CMK (cell line): ENCODE measurements at places on chromosomes 4 and X.

DNA sequence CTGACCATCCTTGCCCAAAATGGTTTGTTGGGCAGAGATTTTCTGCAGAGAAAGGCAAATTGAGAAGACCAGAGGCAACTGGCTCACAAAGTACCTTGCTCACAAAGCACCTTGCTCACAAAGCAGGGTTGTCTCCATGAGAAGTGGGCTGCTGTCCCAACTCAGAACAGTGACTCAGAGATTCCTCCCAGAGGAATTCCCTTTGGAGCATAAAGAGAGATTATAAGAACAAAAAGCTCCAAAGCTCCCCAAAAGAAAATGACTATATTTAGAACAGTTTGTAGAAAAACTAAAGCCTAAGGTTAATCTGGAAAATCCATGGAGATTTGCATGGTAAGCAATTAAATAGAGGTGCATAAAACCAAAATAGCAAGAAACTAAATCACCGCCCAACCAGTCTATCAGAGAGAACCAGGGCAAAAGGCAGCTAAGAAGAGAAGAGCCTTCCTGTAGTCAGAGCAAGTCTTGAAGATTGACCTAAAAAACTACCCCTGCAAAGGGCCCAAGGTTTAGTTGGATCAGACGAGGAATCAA is 731.4 kb downstream of the FAT4 start:
- no peak for DNase-seq

- no peak for DNase-seq
Measured at GRCh38 chrX:20711366-20711765, 444.7 kb upstream of the RPS6KA3 start.

- no peak for DNase-seq
Measured at GRCh38 chr4:88195328-88196012, 37.0 kb upstream of the ABCG2 start.

- DNase-seq: no peak
Measured at GRCh38 chr4:111519683-111520082, 625.6 kb upstream of the FAM241A start.

- no peak for DNase-seq
Measured at GRCh38 chrX:154654372-154654771, 993 bp upstream of the CTAG2 start.

GRCh38 chr4:94466923-94467322 is 15.2 kb downstream of the PDLIM5 start:
- no peak for DNase-seq

DNA sequence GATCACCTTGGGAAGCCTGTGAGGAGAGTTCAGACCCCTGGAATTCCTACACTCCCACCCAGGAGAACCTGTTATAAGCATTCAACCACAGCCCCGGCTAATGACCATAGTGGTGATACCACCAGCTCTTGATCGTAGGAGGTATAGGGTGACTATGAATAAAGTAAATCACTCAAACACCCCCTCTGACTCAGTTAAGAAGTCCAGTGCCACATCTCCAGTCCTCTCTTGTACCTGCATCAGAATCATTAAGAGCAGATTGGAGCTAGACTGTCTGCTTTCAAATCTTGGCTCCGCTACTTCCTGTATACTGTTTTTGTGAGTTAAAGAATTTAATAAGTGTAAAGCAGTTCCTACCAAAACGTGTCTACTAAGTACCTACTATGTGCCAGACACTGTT is 565.1 kb upstream of the DIPK2B start:
- DNase-seq: no peak

DNA sequence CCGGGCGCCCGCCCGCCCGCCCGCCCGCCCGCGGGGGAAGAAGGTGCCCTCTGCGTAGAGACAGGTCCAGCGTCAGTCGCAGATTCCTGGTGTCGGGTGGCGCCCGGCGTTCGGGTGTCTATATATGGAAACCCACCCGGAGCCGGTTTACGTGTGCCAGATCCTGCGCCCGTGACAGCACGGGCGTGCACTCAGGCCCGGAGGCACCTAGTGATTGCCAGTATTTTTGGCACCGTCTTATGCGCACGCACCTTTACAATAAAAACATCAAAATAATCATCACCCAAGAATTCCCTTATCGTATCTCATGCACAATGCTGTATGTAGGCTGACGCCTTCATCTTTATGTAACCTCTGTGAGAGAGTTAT is 519 bp downstream of the SLC25A4 start:
- DNase-seq: no peak
